ENCODE measurements at places on chromosomes 6 and 20.

- DNase-seq: no peak
Observed at GRCh38 chr6:624979-625378, 31.9 kb downstream of the HUS1B start.

- DNase-seq: no peak
Observed at GRCh38 chr6:136088693-136089092, 161.4 kb downstream of the MTFR2 start.

GRCh38 chr6:158047127-158047518, 65.5 kb downstream of the SYNJ2 start:
- DNase-seq: no peak

DNA sequence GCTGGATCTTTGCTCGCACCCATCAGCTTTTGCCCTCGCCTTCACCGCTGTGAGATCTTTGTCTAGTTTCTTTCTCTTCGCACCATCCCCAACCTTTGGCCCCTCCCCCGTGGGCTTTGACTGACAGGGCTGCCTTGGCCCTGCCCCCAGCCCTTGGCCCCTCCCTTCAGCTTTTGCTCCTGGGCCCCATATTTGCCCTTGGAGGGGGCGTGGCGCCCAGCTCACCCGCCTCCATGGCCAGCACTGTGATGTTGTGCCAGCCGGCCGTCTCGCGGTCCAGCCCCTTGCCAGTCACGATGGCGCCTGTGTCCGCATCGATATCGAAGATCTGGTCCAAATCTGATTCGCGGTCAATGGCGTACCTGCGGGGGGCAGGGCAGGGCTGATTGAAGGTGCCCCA, 81.1 kb downstream of the CD40 start:
- no peak for DNase-seq

DNA sequence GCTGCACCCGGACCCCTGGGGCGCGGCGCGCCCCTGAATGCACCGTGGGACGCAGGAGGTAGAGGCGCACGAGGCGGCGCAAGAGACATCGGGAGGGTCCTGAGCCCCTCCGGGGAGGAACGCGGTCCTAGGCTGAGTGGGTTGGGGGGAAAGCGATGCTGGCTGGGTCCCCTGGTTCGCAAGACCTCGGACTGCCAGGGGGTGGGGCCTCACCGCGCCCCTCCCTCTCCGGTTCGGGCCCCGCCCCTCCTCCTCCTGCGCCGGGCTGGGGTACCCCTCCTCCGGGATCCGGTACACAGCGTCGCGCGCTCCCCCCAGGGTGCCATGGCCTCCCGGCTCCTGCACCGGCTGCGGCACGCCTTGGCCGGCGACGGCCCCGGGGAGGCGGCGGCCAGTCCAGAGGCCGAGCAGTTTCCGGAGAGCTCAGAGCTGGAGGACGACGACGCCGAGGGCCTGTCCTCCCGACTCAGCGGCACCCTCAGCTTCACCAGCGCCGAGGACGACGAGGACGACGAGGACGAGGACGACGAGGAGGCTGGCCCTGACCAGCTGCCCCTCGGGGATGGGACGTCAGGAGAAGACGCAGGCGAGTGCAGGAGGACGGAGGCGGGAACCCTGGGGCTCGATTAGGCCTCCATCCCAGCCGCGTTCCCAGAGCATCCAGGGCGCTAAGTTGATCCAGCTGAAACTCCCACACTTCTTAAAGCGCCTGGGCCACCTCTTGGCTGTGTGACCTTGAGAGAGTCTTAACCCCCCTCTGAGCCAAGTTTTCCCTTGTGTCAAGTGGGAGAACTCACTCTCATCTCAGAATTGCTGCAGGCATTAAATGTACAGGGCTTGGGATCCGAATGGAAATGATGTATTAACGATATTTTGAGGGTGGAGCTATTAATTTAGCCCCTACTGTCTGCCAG, 541 bp downstream of the SNX21 start:
- DNase-seq: peak; percentile 32

DNA sequence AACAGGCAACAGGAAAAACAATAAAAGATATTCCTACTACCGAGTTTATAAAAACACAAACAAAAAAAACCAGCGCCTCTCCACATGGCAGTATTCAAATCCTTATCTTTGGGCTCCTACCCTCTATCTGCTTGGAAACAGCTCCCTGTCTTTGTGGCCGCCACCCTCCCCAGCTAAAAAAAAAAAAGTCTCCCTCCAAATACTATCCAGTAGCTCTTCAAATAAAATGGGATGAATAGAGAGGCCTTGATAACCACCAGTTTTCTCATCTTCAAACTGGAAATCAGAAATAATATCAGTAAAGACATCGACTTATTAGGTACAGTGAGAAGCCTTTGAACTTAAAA, 96.2 kb downstream of the PSMG4 start:
- DNase-seq: no peak
